Fibroblast of gingiva (primary cell): ENCODE measurements at places on chromosomes 2 and 18.

DNA sequence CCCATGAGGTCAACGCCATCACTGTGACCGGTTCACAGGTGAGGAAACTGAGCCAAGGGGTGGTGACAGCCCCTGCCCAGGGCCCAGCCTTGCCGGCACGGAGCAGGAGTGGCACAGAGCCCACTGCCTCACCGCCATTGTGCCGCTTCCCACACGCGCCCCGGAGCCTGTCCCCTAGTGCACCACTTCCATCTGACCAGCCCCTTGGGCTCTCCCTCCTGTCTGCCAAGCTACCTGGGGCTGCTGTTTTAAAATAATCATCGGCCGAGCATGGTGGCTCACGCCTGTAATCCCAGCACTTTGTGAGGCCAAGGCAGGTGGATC lies 49.7 kb upstream of the GLI2 start:
- DNase-seq: no peak

GRCh38 chr2:36741188-36741837 lies 44.8 kb downstream of the VIT start:
- no peak for DNase-seq

- no peak for DNase-seq
Observed at GRCh38 chr18:31643003-31643402, 41.4 kb downstream of the B4GALT6 start.

DNA sequence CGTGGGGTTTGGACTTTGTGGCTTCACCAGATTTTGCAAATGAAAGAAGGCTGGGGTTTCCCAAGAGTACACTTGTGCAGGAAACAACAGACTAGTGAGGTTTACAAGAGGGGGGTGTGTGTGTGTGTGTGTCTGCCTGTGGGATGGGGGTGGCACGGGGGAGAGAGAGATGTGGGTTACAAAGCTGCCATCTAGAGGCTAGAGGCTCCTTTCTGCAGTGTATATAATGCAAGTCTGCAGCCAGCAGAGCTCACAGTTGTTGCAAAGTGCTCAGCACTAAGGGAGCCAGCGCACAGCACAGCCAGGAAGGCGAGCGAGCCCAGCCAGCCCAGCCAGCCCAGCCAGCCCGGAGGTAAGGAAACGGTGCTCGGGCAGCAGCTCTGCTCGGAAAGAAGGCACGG lies at the start of gene ACKR3:
ACKR3 (plus strand) TSS at position 253 of the 401 bp plus-strand sequence. CDS start 10,641 bp downstream, outside the sequence.
- DNase-seq: peak; percentile 42

- no peak for DNase-seq
Observed at GRCh38 chr2:8234757-8235374, 447.0 kb upstream of the ID2 start.

DNA sequence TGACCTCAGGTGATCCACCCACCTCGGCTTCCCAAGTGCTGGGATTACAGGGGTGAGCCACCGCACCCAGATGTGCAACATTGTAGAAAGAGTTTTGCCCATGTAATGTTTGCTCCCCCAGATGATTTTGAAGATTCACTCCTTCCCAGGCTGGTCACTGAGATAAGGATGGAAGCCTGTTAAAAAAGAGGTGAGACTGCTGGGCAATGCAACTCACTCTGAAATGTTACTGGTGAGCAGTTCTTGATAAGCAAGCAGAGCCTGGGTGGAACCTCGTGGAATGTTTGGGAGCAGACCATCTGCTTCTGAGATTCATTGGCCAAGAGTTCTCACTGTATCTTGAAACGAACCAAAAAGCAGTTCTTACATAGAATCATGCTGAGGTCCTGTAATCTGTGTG lies 19.7 kb downstream of the GRP start:
- DNase-seq: no peak

- no peak for DNase-seq
Observed at GRCh38 chr2:74391209-74391579, 11.1 kb upstream of the DCTN1 start.

DNA sequence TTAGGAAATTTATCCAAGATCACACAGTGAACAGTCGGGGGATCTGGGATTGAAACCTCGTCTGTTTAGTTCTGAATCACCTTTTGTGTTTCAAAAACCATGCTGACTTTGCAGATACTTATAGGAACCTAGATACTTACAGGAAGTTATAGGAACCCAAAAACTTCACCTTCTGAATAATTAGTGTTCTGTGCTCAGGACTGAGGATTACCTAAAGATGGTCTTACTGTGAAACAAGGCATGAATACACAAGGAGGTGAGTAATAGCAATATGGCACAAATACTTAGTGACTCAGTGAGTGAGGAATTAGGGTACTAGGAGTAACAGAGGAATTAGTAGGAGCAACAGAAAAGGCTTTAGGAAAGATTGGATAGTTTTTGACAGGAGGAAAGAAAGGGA lies 145.5 kb downstream of the LRATD1 start:
- DNase-seq: peak; percentile 9

- DNase-seq: peak; percentile 81
Observed at GRCh38 chr2:85445316-85446295, 27.1 kb downstream of the SH2D6 start.

DNA sequence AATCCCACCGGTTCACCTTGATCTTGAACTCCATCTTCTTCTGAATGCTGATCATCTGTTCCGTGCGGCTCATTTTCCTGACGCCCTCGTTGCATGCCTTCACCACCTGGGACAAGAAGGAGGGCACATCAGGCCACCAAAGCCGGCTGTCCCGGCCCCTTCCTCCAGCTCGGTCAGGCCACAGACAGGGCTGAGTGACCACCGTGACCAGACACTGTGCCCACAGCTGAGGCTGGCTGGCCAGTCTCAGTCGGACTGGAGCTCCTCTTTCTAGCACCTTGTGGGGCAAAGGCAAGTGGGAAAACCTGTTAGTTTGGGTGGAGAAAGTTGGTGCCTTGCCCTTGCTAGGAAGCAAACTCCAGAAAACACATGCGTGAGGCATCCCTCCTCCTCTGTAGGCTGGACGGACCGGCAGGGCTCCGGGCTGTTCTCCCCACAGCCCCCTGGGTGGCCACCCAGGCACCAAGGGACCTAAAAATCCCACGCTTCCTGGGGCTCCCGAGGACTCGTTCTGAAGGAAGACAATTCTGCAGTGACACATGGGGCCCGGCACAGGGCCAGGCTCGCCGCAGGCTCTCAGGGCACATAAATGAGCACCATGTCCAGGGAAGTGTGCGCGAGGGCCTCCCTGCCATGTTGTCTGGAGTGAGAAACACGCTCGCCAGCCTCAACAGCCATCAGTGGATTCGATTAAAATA lies 15.3 kb downstream of the SNORC start:
- no peak for DNase-seq

- peak; percentile 54 for DNase-seq
Observed at GRCh38 chr2:166117491-166117890, 10.3 kb downstream of the SCN1A start.

DNA sequence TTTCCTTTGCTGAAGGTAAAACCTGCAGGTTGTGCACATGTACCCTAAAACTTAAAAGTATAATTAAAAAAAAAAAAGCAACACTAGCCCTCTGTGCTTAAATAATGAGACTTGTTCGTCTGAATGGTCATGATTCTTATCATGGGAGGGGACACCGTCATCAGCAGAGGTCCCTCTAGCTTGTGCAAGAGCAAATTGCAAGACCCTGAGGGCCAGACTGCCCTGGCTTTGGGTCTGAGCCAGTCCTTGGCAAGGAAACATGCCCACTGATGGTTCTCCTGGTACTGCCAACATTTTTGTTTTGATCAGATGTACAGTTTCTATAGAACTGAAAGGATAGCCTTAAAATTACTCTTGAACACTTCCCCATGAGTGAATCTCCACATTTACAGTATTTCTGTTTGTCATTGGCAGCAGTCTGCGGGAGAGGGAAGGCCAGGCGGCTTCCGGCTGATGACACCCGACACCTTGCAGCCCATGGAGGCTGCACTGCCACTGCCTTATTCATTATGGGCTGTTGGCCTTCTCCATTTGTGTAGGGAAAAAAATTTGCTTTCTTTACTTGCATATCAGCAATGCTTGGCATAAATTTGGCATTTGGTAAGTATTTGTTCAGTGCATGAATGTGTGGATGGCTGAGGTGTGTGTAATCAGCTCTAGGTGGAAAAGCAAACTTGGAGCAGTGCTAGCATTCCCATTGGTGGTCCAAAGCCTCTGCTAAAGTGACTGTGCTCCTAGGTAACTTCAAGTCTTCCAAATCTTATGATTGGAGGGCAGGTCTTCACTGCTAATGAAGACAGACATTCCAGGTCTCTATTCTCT lies 161.6 kb upstream of the ALKAL2 start:
- DNase-seq: no peak

DNA sequence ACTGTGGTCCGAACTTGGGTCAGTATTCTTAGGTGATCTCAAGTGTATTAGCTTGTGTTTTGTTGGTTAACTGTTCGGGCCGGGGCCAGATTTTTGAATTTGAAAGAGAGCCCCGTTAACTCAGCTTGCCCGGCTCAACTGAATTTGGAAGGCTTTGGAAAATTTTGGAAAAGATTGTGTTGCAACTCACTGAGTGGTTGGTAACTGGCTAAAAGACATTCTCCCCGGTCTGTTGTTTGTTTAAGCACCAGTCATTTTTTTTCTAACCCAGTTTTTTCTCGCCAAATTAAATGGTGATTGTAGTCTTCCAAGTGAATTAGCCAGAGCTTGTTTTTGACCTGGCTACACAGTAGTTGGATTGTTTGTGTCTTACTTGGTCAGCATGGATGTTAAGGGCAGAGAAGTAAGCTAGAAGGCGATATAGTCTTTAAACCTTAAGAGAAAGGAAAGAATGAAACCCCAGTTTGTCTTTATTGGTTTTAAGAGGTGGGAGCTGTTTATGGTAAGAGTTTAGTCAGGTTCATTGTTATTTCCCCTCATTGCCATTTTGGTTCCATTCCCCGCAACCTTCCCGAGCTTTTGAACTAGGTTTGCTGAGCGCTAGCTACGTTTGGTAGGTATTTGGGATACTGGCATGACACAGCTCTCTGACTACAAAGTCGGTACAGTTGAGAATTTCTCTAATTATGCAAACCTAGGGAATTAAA lies 2.4 kb downstream of the MAP4K4 start:
- DNase-seq: peak; percentile 36

DNA sequence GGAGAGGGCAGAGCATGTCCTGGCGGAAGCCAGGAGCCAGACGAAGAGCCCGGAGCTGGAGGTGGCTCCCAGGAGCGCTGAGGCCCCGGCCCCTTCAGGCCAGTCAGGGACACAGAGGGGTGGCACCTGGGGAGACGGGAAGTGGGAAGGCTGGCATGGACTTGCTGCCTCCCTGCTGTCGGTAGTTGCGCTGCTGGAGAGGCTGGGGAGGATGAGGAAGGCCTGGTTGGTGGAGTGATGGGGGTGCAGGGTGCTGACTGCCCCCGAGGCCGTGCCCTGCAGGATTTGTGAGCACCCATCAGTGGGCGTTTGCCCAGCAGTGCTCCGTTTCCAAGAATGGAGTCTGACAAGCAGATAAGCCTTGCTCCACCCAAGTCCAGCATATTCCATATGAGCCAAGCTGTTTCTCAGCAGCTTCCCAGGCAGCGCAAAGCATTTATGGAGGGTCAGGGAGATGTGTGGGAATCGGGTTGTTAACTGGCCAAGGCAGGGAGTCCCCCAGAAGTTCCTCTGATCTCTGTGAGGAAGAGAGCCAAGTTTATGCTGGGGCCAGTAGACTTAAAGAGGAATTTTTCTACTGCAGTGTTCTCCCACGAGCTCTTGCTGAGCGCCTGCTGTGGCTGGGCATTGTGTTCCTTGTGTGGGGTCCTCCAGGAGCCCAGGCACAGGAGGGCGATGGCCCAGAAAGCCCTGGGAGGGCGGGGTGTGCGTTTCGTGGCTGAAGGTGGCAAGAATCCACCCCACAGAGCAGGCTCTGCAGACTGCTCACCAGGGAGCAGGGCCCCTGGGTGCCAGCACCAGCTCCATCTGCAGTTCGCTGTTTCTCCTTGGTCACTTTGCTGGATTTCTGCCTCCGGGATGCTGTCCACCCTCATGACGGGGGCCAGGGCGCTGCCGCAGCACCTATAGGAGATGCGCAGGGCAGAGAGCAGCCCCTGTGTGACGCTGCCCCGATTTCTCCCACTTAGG lies 250.2 kb downstream of the ALPK2 start:
- no peak for DNase-seq

GRCh38 chr2:241017228-241017940 lies 19.0 kb downstream of the SNED1 start:
- no peak for DNase-seq

DNA sequence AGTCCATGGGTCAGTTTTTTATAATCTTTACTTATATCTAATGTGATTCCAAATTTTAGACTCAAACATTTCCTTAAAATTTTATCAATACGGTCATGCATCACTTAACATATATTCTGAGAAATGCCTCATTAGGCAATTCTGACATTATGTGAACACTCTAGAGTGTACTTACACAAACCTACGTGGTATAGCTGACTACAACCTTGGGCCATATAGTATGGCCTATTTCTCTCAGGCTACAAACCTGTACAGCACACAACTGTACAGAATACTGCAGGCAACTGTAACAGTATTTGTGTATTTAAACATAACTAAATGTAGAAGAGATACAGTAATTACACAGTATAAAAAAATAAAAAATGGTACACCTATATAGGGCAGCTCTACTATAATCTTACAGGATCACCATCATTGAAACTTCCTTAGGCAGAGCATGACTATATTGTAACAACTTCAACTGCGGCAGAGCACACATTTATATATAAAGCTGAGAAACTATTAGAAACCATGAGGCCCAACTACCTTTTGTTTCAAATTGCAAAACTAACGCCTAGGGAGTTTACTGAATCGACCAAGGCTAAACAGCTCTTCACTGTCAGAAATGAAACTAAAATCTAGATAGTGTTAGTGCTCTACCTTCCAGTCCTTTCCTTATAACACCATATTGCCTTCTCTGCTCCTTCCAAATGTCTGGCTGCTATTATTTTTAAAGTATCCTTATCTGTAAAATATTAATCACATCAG lies 6.9 kb downstream of the YES1 start:
- no peak for DNase-seq

DNA sequence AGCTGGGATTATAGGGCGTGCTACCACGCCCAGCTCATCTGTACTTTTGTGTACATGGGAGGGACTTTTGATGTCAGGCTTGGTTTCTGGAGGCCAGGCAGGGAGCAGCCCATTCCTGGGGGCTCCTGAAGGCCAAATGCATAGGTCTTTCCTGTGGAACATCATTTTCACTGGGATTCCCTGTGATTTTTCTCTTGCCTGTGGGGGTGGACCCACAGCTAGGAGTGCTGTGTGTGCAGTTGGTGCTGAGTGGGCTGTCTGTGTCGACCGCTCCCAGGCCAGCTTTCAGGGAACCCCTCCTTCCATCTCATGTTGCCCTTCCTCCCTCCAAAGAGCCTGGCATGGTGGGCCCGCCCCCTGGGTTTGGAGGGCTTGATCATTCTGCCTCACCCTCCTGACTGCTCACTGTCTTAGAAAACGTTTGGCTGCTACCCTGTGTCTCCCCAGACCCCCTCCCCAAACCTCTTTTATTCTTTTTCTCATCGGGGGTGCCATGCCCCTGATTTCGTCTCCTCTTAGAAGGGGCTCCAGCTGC lies 10.5 kb downstream of the EFHD1 start:
- DNase-seq: no peak

GRCh38 chr2:174014699-174015070 lies 49.5 kb upstream of the SP3 start:
- peak; percentile 46 for DNase-seq

GRCh38 chr2:241797441-241798080 lies 11.4 kb upstream of the NEU4 start:
- no peak for DNase-seq
